Natural killer cell treated with Interleukin-12 subunit alpha and Interleukin-12 subunit beta and Interleukin-15 and Interleukin-18, amount 100 ng/mL, for 72 hours (primary cell): ENCODE measurements at places on chromosomes 2 and 18. TPM values are rescaled to one million over a fixed set of nuclear protein-coding genes. Genes with fewer than 3 reads are reported as not detected.
A peak's percentile ranks its signal among the peaks of the same experiment; 100 is the strongest.

GRCh38 chr18:54358495-54359040 lies 862 bp downstream of the C18orf54 start:
- DNase-seq = no peak
- peak overlapping the region; percentile 97 for H3K4me3 ChIP-seq
- H3K4me1 ChIP-seq = peaks cover 19% of the 10 kb centered on the region
- peak overlapping the region; percentile 94 for H3K27ac ChIP-seq
- H3K36me3 ChIP-seq = peaks cover 10% of the 10 kb centered on the region

The CHST9 gene
- total RNA-seq = not detected

- H3K27ac ChIP-seq = no peak overlapping the region
- no peak for DNase-seq
- no peaks in the 10 kb centered on the region for H3K36me3 ChIP-seq
- H3K27me3 ChIP-seq = peaks cover 14% of the 10 kb centered on the region
Observed at GRCh38 chr2:55771612-55772011, 78.0 kb upstream of the PNPT1 start.

- peaks cover 14% of the 10 kb centered on the region for H3K36me3 ChIP-seq
- peak overlapping the region; percentile 99 for H3K27ac ChIP-seq
- no peak for DNase-seq
- H3K4me3 ChIP-seq = peak overlapping the region; percentile 100
- H3K4me1 ChIP-seq = peaks cover 28% of the 10 kb centered on the region
Observed at GRCh38 chr2:159712929-159713420, 669 bp downstream of the MARCHF7 start.

GRCh38 chr2:48131539-48132270 lies 225.4 kb upstream of the FBXO11 start:
- DNase-seq = no peak
- no peaks in the 10 kb centered on the region for H3K27me3 ChIP-seq
- H3K4me1 ChIP-seq = no peaks in the 10 kb centered on the region

GRCh38 chr2:58680755-58681310 lies 439.7 kb upstream of the FANCL start:
- no peaks in the 10 kb centered on the region for H3K4me1 ChIP-seq
- no peak overlapping the region for H3K27ac ChIP-seq
- no peak for DNase-seq
- no peaks in the 10 kb centered on the region for H3K36me3 ChIP-seq
- no peaks in the 10 kb centered on the region for H3K27me3 ChIP-seq
- no peak overlapping the region for H3K4me3 ChIP-seq

DNA sequence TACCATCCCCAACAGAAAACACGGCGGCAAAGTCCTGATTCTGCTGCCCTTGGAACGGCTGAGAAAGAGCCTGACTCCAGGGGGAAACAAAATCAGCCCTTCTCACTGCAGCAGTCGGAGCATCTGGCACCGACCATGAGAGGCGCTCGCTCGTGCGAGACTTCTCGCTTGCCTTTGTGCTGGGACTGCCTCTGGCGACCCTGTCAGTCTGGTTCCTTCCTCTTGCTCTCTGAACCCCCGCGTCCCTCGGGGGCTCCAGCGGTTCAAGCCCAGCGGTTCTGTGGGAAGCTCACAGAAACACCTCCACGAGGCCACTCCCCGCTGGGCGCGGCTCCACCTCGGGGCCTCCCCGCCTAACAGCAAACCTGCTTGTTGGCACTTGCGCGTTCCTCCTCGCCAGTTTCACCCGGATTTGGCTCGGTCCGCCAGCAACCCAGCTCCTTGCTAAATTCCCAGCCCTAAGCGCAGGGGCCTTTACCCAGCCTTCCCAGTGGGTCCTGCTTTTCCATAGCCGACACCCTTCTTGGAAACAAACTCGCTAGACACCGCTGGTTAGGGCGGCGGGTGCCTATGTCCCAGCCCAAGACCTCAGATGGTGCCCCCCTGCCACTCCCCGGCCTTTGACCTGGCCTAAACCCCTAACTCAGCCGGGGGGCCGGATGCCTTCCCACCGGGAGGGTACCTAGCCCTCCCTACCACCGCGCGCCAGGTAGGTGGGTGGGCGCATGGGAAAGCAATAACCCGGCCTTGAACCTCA lies 2.2 kb downstream of the RND3 start:
- no peaks in the 10 kb centered on the region for H3K36me3 ChIP-seq
- no peak overlapping the region for H3K4me3 ChIP-seq
- peaks cover 19% of the 10 kb centered on the region for H3K27me3 ChIP-seq
- no peaks in the 10 kb centered on the region for H3K4me1 ChIP-seq
- H3K27ac ChIP-seq = no peak overlapping the region

GRCh38 chr2:65112633-65113032 lies 17.3 kb downstream of the RAB1A start:
- H3K36me3 ChIP-seq = no peaks in the 10 kb centered on the region
- H3K27ac ChIP-seq = no peak overlapping the region
- H3K27me3 ChIP-seq = no peaks in the 10 kb centered on the region
- no peak overlapping the region for H3K4me3 ChIP-seq
- H3K4me1 ChIP-seq = peaks cover 38% of the 10 kb centered on the region

DNA sequence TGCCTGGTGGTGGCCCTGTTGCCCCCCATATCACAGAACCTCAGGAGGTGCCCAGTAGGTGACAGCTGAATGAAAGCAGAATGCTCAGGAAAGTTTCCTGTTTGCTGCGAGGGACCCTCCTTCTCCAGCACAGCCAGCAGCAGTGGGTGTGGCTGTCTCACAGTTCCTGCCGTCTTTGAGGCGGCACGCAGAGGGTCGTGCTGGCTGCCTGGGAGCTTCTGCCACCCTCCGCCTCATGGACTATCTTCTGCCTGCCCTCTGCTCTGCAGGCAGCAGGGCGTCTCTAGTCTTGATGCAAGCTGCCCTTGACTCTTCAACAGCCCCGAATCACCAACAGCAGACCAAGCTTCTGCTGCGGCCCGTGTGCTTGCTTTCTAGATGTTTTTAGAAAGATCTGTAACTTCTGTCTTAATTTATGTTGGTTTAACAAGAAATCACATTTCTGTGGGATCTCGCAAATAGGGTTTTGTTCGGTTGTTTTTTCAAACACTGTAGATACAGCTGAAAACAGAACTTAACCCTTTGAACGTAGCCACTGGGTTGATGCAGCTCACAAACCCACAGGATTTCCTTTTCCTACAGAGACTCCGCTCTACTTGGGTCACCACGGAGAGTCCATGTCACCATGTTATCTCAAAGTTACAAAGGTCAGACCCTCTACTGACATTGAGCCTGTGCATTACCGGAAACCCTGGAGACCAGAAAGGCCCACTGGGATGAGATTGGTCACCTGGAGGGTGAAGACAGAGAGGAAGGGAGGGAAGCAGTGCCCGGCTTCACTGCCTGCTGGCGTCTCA lies 144.9 kb downstream of the ACOXL start:
- no peak for DNase-seq
- peaks cover 16% of the 10 kb centered on the region for H3K36me3 ChIP-seq
- H3K4me1 ChIP-seq = peaks cover 30% of the 10 kb centered on the region
- peak overlapping the region; percentile 38 for H3K4me3 ChIP-seq

- DNase-seq = no peak
- no peaks in the 10 kb centered on the region for H3K4me1 ChIP-seq
- H3K27ac ChIP-seq = peak overlapping the region; percentile 28
- no peaks in the 10 kb centered on the region for H3K27me3 ChIP-seq
- H3K4me3 ChIP-seq = peak overlapping the region; percentile 22
Observed at GRCh38 chr18:22977847-22978701, 44.9 kb downstream of the RBBP8 start.

DNA sequence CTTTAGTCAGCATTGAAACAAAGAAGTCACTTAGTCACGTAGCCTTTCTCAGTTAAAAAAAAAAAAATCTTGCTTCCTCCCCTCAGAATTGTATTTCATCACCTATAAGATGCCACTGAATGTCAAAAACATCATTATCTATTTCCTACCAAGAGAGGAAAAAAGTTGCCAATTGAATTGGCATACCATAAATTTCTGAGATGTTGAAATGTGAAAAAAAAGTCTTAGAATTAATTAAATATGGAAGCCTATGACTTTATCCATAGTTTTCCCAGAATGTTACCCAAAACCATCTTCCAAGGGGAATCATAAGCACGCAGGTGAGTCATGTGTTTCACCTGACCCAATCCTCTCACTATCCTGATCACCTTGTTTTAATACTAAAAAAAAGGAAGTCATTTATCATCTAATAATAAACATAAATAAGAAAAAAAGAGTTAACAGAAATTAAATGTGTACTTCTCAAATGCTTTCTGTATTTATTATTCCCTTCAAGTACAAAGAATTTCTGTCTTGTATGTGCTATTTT lies 205.7 kb downstream of the TCF4 start:
- peak overlapping the region; percentile 12 for H3K27ac ChIP-seq
- H3K4me3 ChIP-seq = peak overlapping the region; percentile 12
- H3K27me3 ChIP-seq = no peaks in the 10 kb centered on the region
- peaks cover 15% of the 10 kb centered on the region for H3K4me1 ChIP-seq

DNA sequence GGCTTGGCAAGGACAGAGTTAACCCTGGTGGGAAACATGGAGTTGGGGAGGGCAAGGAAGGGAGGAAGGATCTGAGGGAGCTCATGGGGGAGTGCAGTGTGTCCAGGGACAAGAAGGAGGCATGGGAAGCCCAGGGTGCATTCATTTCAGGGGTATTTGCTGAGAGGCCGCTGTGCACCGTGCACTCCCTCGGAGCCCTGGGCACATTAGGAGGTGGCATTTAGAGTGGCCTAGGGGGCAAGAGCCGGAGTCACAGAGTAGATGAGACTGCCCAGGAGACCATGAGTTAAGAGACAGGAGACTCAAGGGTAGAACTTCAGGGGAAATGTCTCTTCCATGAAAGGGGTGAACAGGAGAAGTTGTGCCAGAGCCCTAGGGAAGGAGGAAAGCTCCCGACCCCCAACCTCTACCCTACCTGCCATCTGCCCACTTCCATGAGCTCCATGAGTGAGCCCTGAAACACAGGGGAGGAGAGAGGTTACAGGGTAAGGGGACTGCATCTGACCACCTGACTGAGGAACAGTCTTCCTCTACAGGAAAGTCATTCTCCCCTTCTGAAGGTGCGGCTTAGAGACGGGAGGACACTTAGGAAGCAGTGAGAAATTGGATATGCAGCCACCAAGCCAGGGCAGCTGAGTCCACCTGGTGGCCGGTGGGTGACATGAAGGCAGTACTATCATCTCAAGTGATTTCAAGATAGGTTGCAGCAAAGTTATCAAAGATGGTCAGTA lies 58.5 kb upstream of the COPS8 start:
- DNase-seq = no peak
- H3K4me1 ChIP-seq = no peaks in the 10 kb centered on the region
- no peak overlapping the region for H3K4me3 ChIP-seq
- H3K36me3 ChIP-seq = no peaks in the 10 kb centered on the region
- H3K27ac ChIP-seq = no peak overlapping the region
- H3K27me3 ChIP-seq = peaks cover 10% of the 10 kb centered on the region

DNA sequence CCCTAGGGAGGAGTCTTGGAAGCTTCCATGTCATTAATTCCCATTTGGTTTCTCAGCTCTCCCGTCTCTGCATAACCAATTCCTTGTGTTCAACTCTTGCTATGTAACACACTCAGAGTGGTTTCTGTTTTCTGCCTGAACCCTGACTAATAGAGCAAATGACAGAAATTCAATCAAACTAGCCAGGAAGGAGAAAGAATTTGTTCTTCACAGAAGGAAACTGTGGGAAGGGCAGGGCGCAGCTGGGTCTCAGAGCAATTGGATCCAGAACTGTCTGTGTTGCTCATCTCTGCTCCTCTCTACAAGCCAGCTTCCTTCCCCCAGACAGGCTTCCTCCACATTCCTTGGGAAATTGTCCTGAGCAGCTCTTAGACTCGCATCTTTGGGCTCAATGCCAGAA lies 269.8 kb downstream of the TNS1 start:
- H3K36me3 ChIP-seq = no peaks in the 10 kb centered on the region
- no peaks in the 10 kb centered on the region for H3K4me1 ChIP-seq
- no peaks in the 10 kb centered on the region for H3K27me3 ChIP-seq
- H3K27ac ChIP-seq = no peak overlapping the region

GRCh38 chr2:179031731-179032408 lies 18.1 kb downstream of the CCDC141 start:
- no peaks in the 10 kb centered on the region for H3K27me3 ChIP-seq
- peaks cover 12% of the 10 kb centered on the region for H3K4me1 ChIP-seq
- H3K36me3 ChIP-seq = peaks cover 9% of the 10 kb centered on the region
- DNase-seq = no peak
- H3K27ac ChIP-seq = peak overlapping the region; percentile 80

The NAT8 gene
- not detected for total RNA-seq

The TGFA gene
- total RNA-seq = 0.86 TPM
